Smooth muscle cell of the umbilical artery (primary cell): ENCODE measurements at places on chromosomes 2 and 18. TPM values are rescaled to one million over a fixed set of nuclear protein-coding genes. Genes with fewer than 3 reads are reported as not detected.

The CMPK2 gene
- 0.32 and 0.59 TPM in 2 replicates for total RNA-seq

The CHRND gene
- not detected in 2 replicates for total RNA-seq

The CDH20 gene
- total RNA-seq: 0.05 TPM in 1 of 2 replicates, not detected in the other

The CREG2 gene
- total RNA-seq: 0.30 and 0.46 TPM in 2 replicates

The ASXL3 gene
- total RNA-seq: 1.2 and 1.3 TPM in 2 replicates

The MBP gene
- total RNA-seq: 7.7 and 8.9 TPM in 2 replicates

The DNAH6 gene
- total RNA-seq: 0.05 and 0.30 TPM in 2 replicates

The IL1B gene
- 159 and 281 TPM in 2 replicates for total RNA-seq

The IFIH1 gene
- total RNA-seq: 5.6 and 6.6 TPM in 2 replicates

The VSNL1 gene
- total RNA-seq: 0.09 TPM in 1 of 2 replicates, not detected in the other

The KRTCAP3 gene
- not detected in 2 replicates for total RNA-seq

The LGALSL gene
- total RNA-seq: 3.1 and 4.8 TPM in 2 replicates

The POTEI gene
- total RNA-seq: not detected in 2 replicates

The TCF23 gene
- total RNA-seq: not detected in 2 replicates

The CHRNG gene
- not detected in 2 replicates for total RNA-seq

The ARHGEF33 gene
- 0.14 and 1.2 TPM in 2 replicates for total RNA-seq

The ABCB11 gene
- total RNA-seq: not detected in 2 replicates

The TM4SF20 gene
- total RNA-seq: not detected in 2 replicates

The CAPN13 gene
- not detected in 2 replicates for total RNA-seq
